ENCODE measurements at places on chromosomes 16 and 17.

GRCh38 chr16:28181515-28181914, 30.2 kb downstream of the XPO6 start:
- DNase-seq, result peak; percentile 97

- peak; percentile 52 for DNase-seq
These were observed 615 bp downstream of the PHKG2 start for GRCh38 chr16:30748634-30749445.

DNA sequence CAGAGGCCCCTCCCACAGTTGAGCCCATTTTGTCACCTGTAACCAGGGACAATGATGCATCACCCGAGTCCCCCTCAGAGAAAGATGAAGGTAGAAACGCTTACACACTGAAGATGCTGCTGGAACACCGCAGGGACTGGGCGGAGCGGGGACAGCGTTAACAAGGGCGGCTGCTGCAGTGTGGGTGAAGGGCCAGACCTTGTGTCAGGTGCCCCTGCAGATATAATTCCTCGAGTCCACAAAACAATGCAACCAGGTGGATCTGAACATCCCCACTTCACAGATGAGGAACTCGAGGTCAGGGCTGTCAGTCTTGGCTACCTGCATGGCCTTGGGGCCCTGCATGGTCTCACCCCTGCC, 6.3 kb upstream of the MAPK7 start:
- DNase-seq, result no peak

- no peak for DNase-seq
These were observed 7.0 kb upstream of the IL27 start for GRCh38 chr16:28513484-28514181.

- no peak for DNase-seq
These were observed 15.8 kb upstream of the RGS9 start for GRCh38 chr17:65121368-65121767.

All from IMR-90 (cell line).